Naive thymus-derived CD4-positive, alpha-beta T cell (primary cell): ENCODE measurements at places on chromosomes 16 and 17. TPM values are rescaled to one million over a fixed set of nuclear protein-coding genes. Genes with fewer than 3 reads are reported as not detected.
A peak's percentile ranks its signal among the peaks of the same experiment; 100 is the strongest.

- peak overlapping the region; percentile 42 for H3K4me3 ChIP-seq
- peaks cover 6% of the 10 kb centered on the region for H3K4me1 ChIP-seq
- peak overlapping the region; percentile 80 for H3K27ac ChIP-seq
- peaks cover 7% of the 10 kb centered on the region for H3K36me3 ChIP-seq
Observed at GRCh38 chr17:59001158-59001814, 105.4 kb downstream of the TRIM37 start.

Gene CBX2
- 0.41 TPM for polyA plus RNA-seq

Gene ADAP2
- not detected for polyA plus RNA-seq

- DNase-seq = no peak
- no peak overlapping the region for H3K4me3 ChIP-seq
- H3K36me3 ChIP-seq = no peaks in the 10 kb centered on the region
- H3K27ac ChIP-seq = no peak overlapping the region
- H3K27me3 ChIP-seq = no peaks in the 10 kb centered on the region
Observed at GRCh38 chr17:73947281-73947965, 256.1 kb upstream of the RPL38 start.

GRCh38 chr17:72774236-72774635 lies 318.3 kb downstream of the SLC39A11 start:
- no peak for DNase-seq
- H3K27ac ChIP-seq = no peak overlapping the region
- no peaks in the 10 kb centered on the region for H3K36me3 ChIP-seq
- H3K4me1 ChIP-seq = no peaks in the 10 kb centered on the region
- H3K27me3 ChIP-seq = no peaks in the 10 kb centered on the region

DNA sequence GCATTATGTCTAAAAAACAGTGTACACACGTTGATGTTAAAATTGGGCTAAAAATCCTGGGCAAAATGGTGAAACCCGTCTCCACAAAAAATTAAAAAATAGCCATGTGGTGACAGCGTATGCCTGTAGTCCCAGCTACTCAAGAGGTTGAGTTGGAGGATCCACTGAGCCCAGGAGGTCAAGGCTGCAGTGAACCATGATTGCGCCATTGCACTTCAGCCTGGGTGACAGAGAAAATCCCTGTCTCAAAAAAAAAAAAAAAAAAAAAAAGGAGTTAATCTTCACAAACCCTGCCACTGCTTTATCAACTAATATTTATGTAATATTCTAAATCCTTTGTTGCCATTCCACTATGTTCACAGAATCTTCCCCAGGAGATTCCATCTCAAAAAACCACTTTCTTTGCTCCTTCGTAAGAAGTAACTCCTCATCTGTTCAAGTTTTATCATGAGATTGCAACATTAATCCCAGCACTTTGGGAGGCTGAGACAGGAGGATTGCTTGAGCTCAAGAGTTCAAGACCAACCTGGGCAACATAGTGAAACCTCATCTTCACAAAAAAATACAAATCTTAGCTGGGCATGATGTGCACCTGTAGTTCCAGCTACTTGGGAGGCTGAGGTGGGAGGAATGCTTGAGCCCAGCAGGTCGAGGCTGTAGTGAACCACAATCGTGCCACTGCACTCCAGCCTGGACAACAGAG lies 1.9 kb upstream of the C16orf87 start:
- H3K4me3 ChIP-seq = no peak overlapping the region
- H3K27me3 ChIP-seq = no peaks in the 10 kb centered on the region
- peaks cover 12% of the 10 kb centered on the region for H3K4me1 ChIP-seq
- no peak overlapping the region for H3K27ac ChIP-seq
- peaks cover 7% of the 10 kb centered on the region for H3K36me3 ChIP-seq

GRCh38 chr17:81926451-81927151 lies 934 bp downstream of the MAFG start:
- peaks cover 5% of the 10 kb centered on the region for H3K36me3 ChIP-seq
- no peaks in the 10 kb centered on the region for H3K27me3 ChIP-seq
- peak; percentile 47 for DNase-seq
- H3K27ac ChIP-seq = peak overlapping the region; percentile 71
- peak overlapping the region; percentile 58 for H3K4me3 ChIP-seq

- H3K4me1 ChIP-seq = peaks cover 14% of the 10 kb centered on the region
- DNase-seq = peak; percentile 85
- H3K27me3 ChIP-seq = no peaks in the 10 kb centered on the region
Observed at GRCh38 chr17:4833178-4833940, at the start of gene MINK1. Gene MINK1 (plus strand): TSS chr17:4833340. CDS start chr17:4833584, 244 bp downstream.

Gene DPEP1
- not detected for polyA plus RNA-seq

Gene FBXL16
- polyA plus RNA-seq = 21.1 TPM

Gene SPATA22
- polyA plus RNA-seq = not detected

DNA sequence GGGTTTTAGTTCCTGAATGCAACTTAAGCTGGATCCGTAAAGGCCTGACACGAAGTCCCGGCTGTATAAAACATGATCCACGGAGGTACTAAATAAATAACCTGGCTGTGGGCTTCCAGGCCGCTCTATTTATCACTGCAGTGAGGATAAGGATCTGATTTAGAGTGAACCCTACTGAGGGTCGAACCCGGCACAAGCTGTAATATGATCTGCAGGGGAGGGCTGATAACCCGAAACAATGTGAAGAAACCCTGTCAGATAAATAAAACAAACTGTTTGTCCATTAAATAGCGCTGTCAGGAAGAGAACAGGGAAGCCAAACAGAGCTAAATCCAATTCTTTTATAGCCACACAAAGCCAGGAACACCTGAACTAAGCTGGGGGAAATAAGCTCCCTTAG lies 375.6 kb upstream of the SALL1 start:
- DNase-seq = no peak
- no peak overlapping the region for H3K4me3 ChIP-seq
- H3K4me1 ChIP-seq = no peaks in the 10 kb centered on the region
- H3K36me3 ChIP-seq = no peaks in the 10 kb centered on the region

Gene CDRT15L2
- not detected for polyA plus RNA-seq

Gene PIK3R5
- 47.6 TPM for polyA plus RNA-seq

- H3K36me3 ChIP-seq = no peaks in the 10 kb centered on the region
- no peak for DNase-seq
Observed at GRCh38 chr16:87880117-87880696, 10.9 kb upstream of the SLC7A5 start.

- no peak overlapping the region for H3K4me3 ChIP-seq
- no peak for DNase-seq
- no peaks in the 10 kb centered on the region for H3K4me1 ChIP-seq
Observed at GRCh38 chr16:61432421-61432820, 603.8 kb downstream of the CDH8 start.

DNA sequence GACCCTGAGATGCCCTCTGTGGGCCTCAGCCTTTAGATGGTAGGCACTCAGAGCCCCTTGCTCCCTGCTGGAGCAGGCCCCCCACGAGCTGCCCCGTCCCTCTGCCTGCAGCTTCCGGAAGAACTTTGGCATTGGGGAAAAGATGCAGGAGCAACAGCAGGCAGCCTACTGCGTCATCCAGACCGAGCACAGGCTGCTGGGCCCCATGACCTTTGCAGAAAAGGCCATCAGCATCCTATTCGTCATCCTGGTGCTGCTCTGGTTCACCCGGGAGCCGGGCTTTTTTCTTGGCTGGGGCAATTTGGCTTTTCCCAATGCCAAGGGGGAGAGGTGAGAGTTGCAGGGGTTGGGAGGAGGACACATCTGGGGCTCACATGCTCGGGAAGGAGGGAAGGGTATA lies 12.7 kb upstream of the FOXN1 start:
- no peaks in the 10 kb centered on the region for H3K4me1 ChIP-seq
- H3K36me3 ChIP-seq = no peaks in the 10 kb centered on the region
- H3K4me3 ChIP-seq = no peak overlapping the region
- H3K27ac ChIP-seq = no peak overlapping the region

Gene ERN2
- polyA plus RNA-seq = not detected

Gene UMOD
- not detected for polyA plus RNA-seq

Gene C16orf89
- not detected for polyA plus RNA-seq

Gene PRSS22
- not detected for polyA plus RNA-seq

- H3K4me1 ChIP-seq = no peaks in the 10 kb centered on the region
- DNase-seq = no peak
- H3K4me3 ChIP-seq = no peak overlapping the region
Observed at GRCh38 chr16:69490707-69491324, 66.4 kb downstream of the CYB5B start.

DNA sequence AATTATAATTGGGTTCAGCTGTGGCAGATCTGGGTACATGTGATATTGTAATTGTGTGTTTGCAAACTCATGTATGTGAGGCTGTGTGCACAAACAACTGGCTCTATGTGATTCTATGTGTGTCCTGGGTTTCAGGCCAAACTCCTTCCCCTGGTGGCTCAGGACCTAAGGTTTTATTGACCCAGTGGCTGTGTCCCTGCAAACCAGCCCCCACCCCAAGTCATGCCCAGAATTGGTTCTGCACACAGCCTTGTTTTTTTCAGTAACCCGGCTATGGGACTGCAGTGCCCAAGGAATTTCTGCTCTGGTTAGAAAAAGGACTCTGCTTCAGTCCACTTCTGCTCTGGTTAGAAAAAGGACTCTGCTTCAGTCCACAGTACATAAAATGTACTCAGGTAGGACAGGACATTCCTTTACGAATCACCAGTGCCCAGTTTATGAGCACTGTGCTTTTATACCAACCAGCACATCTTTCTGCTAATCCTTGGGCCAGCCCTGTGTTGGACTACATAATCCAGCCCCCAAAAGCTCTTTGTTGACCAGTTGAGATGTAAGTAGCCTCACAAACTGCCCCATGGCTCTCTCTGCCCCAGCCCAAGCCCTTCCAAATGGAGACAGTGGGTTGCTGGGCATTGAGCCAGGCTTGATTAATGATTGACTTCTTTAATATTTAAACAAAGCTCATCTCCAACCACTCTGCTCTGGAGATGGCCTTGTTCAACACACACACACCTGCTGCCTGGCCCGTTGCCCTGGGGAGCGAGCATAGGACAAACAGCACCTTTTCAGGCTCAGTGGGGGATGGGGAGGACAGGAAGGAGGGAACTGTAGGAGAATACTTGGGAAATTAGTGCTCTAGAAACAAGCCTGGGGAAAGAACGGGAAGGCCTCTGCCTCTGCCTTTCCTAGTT lies 2.9 kb upstream of the KCNH6 start:
- H3K36me3 ChIP-seq = no peaks in the 10 kb centered on the region
- H3K27ac ChIP-seq = no peak overlapping the region
- H3K4me1 ChIP-seq = no peaks in the 10 kb centered on the region
- no peak overlapping the region for H3K4me3 ChIP-seq
- DNase-seq = no peak
- H3K27me3 ChIP-seq = no peaks in the 10 kb centered on the region

Gene ZNF267
- 8.6 TPM for polyA plus RNA-seq

Gene HNF1B
- not detected for polyA plus RNA-seq

DNA sequence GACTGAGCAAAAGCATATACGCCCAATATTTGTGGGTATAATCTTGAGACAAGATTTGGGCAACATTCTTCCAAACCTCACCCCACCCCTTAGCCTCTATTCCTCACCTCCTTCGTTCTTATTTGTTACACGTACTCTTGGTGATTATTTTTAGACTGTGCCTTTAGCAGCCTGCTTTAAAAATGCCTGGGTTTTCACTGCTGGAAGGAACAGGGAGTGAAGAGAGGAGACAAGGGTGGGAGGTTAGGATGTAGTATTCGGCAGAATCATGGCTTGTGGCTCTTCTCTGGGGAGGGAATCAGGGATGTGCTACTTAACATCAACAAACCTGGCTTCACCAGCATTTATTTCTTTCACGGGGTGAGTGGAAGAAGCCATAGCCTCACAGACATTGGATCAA lies 11.6 kb downstream of the ALKBH5 start:
- H3K27me3 ChIP-seq = no peaks in the 10 kb centered on the region
- H3K4me1 ChIP-seq = peaks cover 22% of the 10 kb centered on the region
- no peak overlapping the region for H3K4me3 ChIP-seq
- no peak overlapping the region for H3K27ac ChIP-seq
- no peak for DNase-seq
- no peaks in the 10 kb centered on the region for H3K36me3 ChIP-seq

DNA sequence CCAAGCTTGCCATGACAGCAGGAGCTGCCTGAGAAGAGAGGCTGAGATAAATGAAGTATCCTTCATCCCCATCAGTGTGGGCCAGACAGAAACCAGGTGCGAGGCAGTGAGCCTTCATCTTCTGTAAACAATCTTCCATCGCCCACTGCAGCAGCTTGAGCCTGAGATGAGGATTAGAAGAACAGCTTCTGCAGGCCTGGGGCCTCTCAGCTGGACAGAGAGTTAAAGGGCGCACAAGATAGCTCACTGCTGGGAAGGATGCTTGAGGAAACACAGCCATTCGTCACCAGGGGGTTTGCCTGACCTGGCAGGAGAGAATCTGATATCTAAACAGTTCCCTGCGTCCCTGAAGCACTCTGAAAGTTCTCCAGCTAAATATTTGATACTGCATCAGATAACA lies 27.1 kb downstream of the HOXB1 start:
- no peak overlapping the region for H3K4me3 ChIP-seq
- H3K27me3 ChIP-seq = no peaks in the 10 kb centered on the region
- peaks cover 5% of the 10 kb centered on the region for H3K4me1 ChIP-seq
- no peak overlapping the region for H3K27ac ChIP-seq
- H3K36me3 ChIP-seq = no peaks in the 10 kb centered on the region

- no peaks in the 10 kb centered on the region for H3K36me3 ChIP-seq
- DNase-seq = no peak
- no peak overlapping the region for H3K27ac ChIP-seq
- H3K4me1 ChIP-seq = no peaks in the 10 kb centered on the region
Observed at GRCh38 chr17:74391771-74392170, 24.5 kb downstream of the GPR142 start.

DNA sequence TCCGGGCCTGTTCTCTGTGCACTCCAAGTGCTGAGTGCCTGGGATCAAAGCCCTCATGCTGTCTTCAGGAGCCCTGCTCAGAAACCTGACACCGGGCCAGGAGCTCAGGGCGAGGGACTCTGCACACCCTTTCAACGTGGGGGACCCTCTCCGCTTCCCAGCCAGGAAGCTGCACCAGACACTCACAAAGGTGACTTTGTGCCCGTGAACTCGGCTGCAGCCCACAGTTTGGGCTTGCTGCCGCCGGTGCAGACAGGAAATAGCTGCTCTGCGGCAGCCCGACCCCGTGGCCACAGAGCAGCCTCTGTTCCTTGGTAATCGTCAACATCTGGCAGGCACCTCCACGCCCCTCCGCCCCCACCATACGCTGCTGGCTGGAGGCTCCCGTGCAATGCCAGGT lies 93.4 kb upstream of the METRNL start:
- H3K4me3 ChIP-seq = peak overlapping the region; percentile 31
- peaks cover 22% of the 10 kb centered on the region for H3K4me1 ChIP-seq
- peak; percentile 67 for DNase-seq
- peak overlapping the region; percentile 18 for H3K27ac ChIP-seq
- H3K36me3 ChIP-seq = no peaks in the 10 kb centered on the region

GRCh38 chr16:2486645-2487516 lies 12.0 kb downstream of the TBC1D24 start:
- H3K27ac ChIP-seq = peak overlapping the region; percentile 24
- peaks cover 10% of the 10 kb centered on the region for H3K4me1 ChIP-seq
- no peaks in the 10 kb centered on the region for H3K27me3 ChIP-seq

- DNase-seq = no peak
- H3K27ac ChIP-seq = no peak overlapping the region
Observed at GRCh38 chr16:1261131-1261892, 5.4 kb downstream of the TPSD1 start.

Gene KRT9
- not detected for polyA plus RNA-seq
